ENCODE measurements at places on chromosomes 4 and X.

DNA sequence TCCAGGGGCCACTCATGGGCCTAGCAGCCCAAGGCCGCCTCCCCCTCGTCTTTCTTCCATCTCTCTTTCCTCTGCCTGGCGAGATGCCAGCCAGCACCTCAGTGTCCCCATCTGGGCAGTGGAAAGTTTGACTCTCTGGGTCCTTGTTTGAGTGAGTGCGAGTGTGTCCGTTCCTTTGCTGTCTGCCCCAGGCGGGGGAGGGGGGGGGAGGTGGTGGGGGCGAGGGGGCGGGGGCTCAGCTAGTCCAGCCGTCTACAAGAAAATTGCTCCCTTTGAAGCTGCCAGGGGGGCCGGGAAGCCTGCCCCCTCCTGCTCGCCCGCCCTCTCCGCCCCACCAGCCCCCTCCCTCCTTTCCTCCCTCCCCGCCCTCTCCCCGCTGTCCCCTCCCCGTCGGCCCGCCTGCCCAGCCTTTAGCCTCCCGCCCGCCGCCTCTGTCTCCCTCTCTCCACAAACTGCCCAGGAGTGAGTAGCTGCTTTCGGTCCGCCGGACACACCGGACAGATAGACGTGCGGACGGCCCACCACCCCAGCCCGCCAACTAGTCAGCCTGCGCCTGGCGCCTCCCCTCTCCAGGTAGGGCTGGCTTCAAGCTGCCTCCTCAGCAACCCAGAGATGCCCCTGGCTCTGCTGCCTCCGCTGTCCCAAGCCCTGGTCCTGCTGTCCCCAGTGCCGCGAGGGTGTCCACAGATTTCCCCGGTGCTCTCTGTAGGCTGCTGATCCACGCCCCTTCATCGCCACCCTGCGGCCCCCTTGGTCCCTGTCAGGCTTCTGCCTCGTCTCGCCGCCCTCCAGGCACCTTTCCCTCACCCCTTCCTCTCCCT is at the start of gene BGN:
Gene BGN (plus strand): TSS at position 440 of the 821 bp plus-strand sequence. CDS start 9,652 bp downstream, outside the sequence.
- peak; percentile 51 for DNase-seq

DNA sequence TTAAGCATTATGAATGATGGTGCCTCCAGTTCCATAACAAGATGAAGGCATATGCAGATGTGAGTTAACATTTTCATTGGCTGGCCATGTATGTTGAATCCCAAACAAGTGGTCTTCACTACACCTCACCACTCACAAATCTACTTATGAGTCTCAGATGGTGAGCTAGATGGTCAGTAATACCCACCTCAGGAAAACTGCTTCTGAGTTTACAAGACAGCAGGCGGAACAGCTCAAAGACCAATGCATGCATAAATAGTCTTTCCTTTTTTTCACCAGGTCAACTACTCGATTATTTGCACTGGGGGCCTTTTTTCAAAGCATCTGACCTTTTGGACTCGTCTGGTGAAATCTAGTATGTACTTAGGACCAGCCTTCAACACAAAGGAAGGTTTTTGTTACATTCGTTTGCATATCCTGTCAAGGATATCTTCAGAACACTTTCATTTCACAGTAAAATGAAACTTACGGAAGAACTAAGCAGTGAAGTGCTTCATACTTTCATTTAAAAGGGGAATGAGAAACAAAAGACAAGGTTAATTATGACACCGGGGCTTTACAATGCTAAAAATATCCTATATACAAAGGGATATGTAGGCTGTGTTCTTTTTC is 23.1 kb upstream of the TLR7 start:
- no peak for DNase-seq

DNA sequence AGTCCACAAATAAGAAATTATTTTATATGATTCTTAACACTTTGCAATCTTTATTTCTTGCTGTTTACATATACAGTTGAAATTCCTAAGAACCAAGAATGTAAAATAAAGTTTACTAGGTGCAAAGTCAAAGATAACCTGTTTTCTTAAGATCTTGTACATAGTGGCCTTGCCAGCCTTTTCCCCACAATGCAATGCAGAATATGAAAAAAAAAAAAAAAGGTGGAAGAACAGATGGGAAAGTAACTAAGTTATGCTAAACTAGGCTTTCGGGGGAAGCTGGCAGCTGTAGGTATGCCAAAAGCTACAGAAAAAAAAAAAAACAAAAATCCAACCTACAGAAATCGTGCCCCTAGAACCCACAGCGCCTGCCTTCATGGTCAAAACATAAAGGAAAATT is 1588.4 kb downstream of the STIM2 start:
- DNase-seq: no peak

- no peak for DNase-seq
These were observed 163.7 kb downstream of the NPNT start for GRCh38 chr4:106058921-106059320.

GRCh38 chr4:183959319-183960045 is 54.4 kb downstream of the STOX2 start:
- DNase-seq: no peak

GRCh38 chr4:127709456-127709855 is 20.7 kb upstream of the SLC25A31 start:
- no peak for DNase-seq

- no peak for DNase-seq
These were observed 69.4 kb upstream of the MAGED1 start for GRCh38 chrX:51824061-51824460.

DNA sequence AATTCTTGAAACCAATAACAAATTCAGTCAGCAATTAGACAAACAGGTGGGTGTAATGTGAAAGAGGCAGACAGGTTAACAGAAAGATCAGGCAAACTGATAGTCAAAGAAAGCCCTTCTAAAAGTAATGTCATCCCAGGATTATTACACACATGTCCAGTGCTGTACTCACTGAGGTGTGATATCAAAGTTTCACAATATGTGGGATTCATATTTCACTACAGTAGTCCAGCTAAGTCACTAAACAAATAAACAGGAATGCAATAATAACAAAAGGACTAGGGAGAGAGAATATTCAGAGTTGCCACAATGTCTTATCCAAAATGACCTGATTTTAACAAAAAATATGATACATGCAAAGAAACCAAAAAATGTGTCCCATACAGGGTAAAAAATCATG is 787.5 kb downstream of the FSTL5 start:
- DNase-seq: no peak

- DNase-seq: no peak
These were observed 4.2 kb downstream of the CPEB2 start for GRCh38 chr4:15006416-15007024.

DNA sequence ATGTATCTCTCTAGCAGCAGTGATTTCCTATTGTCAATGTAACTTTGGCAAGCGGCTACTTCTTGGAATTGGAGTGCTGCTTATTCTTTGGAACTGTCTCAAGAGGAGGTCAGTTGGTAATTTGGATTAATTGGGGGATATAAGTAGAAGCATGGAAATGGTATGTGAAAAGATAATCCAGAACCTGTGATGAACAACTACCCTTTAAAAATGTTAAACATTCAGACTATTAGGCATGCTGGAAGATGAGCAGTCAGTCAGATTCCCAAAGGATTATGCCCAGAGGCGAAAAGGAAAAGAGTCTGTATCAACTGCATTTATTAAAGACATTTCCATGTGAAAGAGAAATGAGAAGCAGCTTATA is 62.5 kb downstream of the SEC24D start:
- no peak for DNase-seq

DNA sequence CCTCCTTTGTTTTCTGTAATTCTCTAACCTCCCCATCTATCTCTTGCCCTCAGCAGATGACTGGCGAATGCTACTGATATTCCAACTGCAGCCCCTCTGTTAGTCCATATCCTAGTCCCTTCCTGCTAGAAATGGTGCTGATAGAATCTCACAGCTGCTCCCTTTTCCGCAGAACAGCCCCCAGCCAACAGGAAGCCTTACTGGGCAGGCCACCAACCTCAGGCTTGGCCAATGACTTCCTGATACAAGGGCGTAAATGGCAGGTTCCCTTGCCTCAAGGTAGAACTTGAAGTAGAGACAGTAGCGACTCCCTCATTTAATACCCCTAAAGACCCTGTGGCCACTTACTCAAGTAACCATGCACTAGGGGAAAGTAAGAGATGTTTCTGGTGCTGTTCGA is 26.7 kb upstream of the SLC2A9 start:
- no peak for DNase-seq

DNA sequence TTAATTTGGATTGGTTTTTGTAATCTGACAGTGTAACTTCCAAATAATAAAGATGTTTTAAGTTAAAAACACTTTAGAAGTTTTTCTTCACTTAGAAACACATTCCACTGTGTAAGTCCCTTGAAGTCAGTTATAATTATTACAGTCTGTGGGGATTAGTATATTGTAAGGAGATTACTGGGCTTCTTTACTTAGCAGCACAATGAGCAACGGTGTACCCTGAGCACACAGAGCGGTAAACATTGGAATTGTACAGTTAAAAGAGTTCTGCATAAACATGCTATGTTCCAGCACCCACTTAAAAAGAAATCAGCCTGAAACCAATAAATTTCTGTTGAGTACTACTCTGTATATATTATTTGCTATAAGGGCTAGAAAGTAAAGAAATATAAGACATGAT is 44.3 kb downstream of the CCSER1 start:
- no peak for DNase-seq

- no peak for DNase-seq
These were observed 137.8 kb upstream of the NUDT6 start for GRCh38 chr4:123060039-123060770.

GRCh38 chrX:1500701-1501624 is 36.0 kb downstream of the P2RY8 start:
- no peak for DNase-seq

GRCh38 chr4:181138116-181138515 is 1105.1 kb upstream of the TENM3 start:
- DNase-seq: no peak

GRCh38 chrX:9532349-9532748 is 67.5 kb downstream of the TBL1X start:
- no peak for DNase-seq

All from NCI-H1092 treated with DMSO at 0.1 percent for 48 hours (cell line).